ENCODE measurements at places on chromosomes 12 and 14. TPM values are rescaled to one million over a fixed set of nuclear protein-coding genes. Genes with fewer than 3 reads are reported as not detected.

The CDCA3 gene
- total RNA-seq, result 62.5 TPM

- no peak for DNase-seq
These were observed 155.7 kb upstream of the GSC start for GRCh38 chr14:94925416-94926173.

DNA sequence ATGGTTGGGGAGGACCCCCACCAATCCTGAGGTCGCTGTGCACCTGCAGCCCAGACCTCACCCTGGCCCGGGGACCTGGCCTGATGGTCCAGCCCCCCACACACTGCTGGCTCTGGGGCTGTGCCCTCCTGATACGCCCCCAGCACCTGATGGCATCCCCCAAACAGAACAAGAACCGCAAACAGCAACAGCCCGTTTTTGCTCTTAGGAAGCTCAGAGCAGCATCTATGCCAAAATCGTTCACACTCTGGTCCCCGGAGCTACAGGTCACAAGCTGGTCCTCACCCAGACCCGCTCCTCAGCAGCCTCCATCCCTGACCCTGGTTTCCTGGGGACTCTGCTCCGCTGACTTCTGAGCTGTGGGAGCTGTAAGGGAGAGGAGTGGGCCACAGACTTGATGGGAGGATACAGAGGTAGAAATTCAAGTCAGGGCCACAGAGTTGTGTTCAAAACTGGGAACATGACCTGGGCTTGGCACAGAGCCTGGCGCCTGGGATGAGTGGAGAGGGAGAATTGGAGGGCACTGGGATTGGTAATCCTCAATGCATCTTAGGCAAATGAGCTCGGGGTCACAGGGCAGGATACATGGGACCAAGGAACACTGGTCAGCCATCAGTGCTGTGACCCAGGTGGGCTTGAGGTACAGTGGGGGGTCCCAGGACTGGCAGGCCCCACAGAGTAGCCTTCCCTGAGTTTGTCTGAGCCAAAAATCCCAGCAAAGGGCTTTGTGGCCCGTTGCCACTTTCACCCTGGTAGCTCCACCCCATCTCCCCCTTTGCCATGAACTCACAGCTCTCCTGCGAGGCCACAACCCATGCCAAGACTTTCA is 170.9 kb upstream of the RTL1 start:
- no peak for DNase-seq

DNA sequence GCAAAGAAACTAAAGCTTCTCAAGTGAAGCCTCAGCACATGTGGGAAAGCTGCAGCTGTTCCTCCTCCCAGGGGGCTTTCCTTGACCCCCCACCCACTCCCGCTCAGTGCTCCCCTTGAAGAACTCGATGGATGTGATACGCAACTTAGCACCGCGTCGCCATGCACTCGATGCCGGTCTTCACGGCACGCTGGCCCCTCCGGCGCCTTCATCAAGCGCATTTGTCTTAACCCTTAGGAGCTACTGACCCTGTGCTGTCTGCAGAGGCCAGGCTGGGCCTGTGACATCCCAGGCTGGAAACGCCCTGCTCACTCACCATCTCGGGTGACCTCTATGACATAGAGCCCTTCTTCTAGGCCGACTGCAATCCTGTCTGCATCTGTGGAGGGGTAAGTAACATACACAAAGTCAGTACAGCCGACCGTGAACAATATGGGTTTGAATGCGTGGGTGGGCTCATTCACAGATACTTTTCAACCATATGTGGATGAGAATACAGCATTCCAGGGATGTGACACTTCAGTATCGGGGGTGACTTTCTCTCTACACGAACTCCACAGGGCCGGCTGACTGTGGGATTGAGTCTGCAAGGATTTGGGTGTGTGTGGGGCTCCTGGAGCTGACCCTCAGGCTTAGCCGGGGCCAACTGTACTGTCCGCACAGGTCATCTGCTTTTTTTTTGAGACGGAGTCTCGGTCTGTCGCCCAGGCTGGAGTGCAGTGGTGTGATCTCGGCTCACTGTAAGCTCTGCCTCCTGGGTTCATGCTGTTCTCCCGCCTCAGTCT is 23.1 kb downstream of the AMN start:
- DNase-seq, result no peak

DNA sequence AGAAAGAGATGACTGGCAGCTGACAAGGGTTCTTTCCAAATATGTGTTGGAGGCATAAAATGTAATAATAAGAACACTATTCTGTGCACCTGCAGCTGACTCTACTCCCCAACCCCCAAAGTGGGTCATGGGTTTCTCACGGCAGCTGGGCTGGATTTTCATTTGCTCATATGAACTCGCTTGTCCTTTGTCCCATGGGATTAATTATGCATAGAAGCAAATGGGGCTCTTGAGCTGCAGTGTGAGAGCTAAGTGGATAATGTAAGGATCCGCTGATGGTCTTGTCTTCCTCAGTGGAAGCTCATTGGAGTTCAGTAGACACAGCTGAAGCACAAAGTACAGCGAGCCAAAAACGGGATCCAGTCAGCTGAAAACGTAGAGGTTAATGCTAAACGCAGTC is 46.3 kb downstream of the TTC8 start:
- no peak for DNase-seq

The RNF212B gene
- not detected for total RNA-seq

GRCh38 chr12:6444704-6445688 is at the start of gene CD27:
Gene CD27, plus strand, starts transcription at chr12:6444955. Its CDS starts 141 bp downstream, at chr12:6445096.
- no peak for DNase-seq

- DNase-seq, result no peak
These were observed 124.1 kb downstream of the STXBP6 start for GRCh38 chr14:24925771-24926374.

The LMNTD1 gene
- not detected for total RNA-seq

The FBXO34 gene
- 15.9 TPM for total RNA-seq

The FGF23 gene
- total RNA-seq, result not detected

DNA sequence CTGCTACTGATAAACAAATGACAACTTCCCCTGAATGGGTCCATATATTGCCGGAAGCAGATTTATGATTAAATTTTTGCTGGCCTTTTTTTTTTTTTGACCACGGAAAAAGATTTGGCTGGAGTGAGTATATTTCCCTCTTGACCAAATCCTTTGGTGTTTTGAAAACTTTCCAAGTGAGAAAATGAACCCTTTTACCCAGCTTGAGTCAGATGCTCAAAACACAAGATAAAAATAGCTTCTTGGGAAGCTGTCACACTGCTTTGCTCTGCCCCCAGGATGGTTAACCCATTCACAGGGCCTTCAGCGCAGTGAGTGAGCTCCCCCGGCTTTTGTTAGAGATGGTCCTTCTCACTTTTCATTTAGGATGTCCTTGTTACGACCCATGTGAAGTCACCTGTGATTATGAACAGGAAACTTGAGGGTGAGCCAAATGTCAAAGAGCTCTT is 224.3 kb downstream of the PELI2 start:
- no peak for DNase-seq

DNA sequence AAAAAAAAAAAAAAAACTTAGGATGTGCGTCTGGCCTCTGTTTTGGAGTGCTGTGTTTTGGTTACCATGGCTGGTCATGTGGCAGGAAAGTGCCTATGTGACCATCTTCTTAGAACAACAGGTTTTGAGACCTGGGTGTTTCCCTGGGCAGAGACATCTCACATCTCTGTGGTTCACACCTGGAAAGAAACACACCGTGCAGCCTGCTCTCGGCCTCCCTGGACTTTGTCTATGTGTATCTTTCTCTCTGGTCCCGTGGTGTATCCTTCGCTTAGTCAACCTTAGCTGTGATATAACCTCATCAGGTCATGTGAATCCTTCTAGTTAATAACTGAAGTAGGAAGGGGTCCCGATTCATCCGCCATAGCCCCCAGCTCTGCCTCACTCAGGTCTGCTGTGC is 22.6 kb downstream of the ACADS start:
- DNase-seq, result no peak

DNA sequence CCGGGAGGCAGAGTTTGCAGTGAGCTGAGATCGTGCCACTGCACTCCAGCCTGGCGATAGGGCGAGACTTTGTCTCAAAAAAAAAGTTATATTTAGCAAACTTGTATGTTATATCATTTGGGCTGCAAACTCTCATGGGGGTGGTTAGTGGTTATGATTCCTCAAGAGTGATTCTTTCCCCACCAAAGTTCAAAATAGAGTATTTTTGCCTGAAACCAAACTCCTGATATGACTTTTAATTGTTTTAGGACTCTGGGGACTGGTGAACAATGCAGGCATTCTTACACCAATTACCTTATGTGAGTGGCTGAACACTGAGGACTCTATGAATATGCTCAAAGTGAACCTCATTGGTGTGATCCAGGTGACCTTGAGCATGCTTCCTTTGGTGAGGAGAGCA is 18.6 kb downstream of the HSD17B6 start:
- DNase-seq, result no peak

DNA sequence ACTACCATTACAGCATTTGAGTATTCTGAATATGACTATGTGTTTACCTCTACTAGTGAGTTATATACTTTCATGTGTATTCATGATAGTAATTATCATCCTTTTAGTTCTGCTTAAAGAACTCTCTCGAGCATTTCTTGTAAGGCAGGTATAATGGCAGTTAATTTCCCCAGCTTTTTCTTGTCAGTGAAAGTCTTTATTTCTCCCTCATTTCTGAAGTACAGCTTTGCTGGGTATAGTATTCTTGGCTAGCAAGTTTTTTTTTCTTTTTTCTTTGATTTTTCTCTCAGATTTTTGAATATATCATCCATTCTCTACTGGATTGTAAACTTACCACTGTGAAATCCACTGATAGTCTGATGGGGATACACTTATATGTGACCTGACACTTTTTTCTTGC is 165.9 kb upstream of the ARHGAP5 start:
- DNase-seq, result no peak

GRCh38 chr14:64806202-64806861 is 73.4 kb downstream of the SPTB start:
- no peak for DNase-seq

The NAV3 gene
- not detected for total RNA-seq

GRCh38 chr12:46379352-46379751 is 6.8 kb upstream of the SLC38A2 start:
- no peak for DNase-seq

GRCh38 chr14:29220566-29220965 is 454.0 kb downstream of the FOXG1 start:
- DNase-seq, result no peak

- DNase-seq, result no peak
These were observed 26.0 kb downstream of the XRCC3 start for GRCh38 chr14:103688906-103689902.

- DNase-seq, result no peak
These were observed 1.2 kb downstream of the CNOT2 start for GRCh38 chr12:70244409-70244808.

- no peak for DNase-seq
These were observed 753 bp downstream of the ACRBP start for GRCh38 chr12:6646276-6647082.

The HECTD4 gene
- total RNA-seq, result 17.8 TPM
